Right kidney (tissue), 9 donors: ENCODE measurements at places on chromosomes 12 and 14.

DNA sequence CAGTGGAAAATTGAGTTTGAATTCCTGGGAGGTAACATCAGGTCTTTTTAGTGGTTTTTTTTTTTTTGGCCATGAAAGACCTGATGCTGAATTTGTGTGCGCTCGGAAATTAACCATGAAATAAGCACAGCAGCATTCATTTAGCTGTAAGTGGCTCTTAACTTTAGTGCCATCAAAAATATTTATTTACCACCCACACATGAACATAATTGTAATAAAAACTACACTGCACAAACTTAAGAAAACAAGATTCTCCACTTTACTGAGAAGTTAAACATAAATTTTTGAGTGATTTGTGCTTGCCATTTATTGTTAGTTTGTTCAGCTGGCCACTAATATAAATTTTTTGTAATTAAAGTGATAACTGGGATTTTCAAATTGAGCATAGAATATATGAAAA, 2.4 kb downstream of the SLC41A2 start:
- DNase-seq: no peak

DNA sequence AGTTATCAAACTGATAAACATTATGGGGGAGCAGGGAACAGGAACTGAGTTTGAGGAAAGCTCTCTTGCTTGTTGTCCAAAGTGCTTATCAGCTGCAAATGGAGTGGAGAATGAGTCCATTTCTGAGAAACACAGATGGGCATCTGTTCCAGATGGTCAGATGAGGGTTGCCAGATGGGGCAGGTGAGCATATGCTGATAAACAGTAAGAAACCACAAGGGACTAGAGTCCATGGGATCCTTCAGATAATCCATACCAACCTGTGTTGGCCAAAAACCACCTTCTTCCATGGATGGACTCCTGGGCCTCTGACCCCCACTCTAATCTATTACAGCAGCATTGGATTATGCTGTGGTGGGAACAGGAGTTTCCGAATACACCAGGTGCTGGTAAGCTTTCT, 38.3 kb downstream of the GNS start:
- DNase-seq: no peak

DNA sequence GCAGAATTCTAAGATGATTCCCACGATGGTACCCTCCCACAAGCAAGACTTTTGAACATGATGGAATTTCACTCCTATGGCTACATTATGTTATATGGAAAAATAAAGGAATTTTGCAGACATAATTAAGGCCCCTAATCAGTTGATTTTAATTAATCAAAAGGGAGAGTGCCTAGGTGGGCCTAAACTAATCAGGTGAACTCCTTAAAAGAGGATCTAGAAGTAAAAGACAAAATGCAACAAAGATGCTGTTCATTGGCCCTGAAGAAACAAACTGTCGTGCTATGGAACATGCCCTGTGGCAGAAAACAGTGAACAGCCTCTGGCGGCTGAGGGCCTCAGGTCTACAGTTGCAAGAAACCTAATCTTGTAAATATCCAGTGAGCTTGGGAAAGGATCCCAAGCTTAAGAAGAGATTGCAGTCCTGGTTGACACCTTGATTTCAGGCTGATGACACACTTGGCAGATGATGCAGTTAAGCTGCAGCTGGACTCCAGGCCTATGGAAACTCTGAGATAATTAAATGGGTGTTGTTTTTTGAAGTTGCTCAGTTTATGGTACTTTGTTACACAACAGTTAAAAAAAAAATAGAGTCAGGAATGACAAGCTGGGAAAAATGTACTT, 13.8 kb downstream of the TMCC3 start:
- DNase-seq: no peak

DNA sequence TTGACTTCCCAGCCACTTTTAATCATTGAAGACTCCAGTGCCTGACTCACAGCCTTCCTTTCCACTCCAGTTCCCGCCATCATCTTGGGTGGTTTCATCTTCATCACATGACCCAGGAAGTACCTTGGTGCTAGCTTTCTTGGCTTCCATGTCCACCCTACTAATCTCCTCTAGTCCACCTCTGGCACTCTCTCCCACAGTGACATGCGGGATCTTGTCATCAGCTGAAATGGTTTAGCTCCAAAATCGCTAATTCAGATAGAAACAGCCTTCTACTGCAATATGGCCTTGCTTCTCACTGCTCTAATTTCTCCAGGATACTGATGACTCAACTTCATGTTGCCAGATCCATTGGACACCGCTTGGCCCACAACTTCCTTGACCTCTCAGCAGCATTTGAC, 24.5 kb downstream of the WDR20 start:
- DNase-seq: no peak
